ENCODE measurements at places on chromosomes 7 and 10. TPM values are rescaled to one million over a fixed set of nuclear protein-coding genes. Genes with fewer than 3 reads are reported as not detected.

DNA sequence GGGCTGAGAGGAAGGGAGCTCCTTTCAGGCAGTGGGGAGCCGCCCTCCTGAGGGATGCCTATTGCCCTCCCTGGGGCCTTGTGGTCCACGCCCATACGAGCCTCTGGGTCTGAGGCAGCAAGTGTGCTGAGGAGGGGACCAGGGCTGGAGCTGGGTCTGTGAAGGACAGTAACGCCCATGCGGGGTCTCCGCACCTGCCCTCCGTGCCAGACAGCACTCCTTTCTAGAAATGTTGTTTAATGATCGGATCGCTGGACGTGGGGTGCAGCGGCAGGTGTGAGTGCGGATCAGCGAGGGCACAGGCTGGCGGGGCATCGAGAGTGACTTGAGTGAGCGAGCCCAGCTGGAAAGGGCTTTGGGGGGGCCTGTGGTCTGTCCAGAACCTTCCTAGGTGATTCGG lies 70.1 kb downstream of the ELFN1 start:
- no peaks in the 10 kb centered on the region for H3K36me3 ChIP-seq
- no peak overlapping the region for H3K27ac ChIP-seq

The GIMAP5 gene
- total RNA-seq: 8.4 TPM

GRCh38 chr10:131002031-131002861 lies 309.3 kb downstream of the TCERG1L start:
- no peak overlapping the region for H3K4me3 ChIP-seq
- H3K27ac ChIP-seq: no peak overlapping the region
- H3K4me1 ChIP-seq: no peaks in the 10 kb centered on the region
- no peaks in the 10 kb centered on the region for H3K27me3 ChIP-seq

GRCh38 chr10:96370584-96371157 lies 11.9 kb upstream of the OPALIN start:
- DNase-seq: peak; percentile 63
- no peaks in the 10 kb centered on the region for H3K36me3 ChIP-seq
- no peaks in the 10 kb centered on the region for H3K27me3 ChIP-seq
- H3K4me1 ChIP-seq: no peaks in the 10 kb centered on the region

- peaks cover 15% of the 10 kb centered on the region for H3K4me1 ChIP-seq
- H3K27me3 ChIP-seq: no peaks in the 10 kb centered on the region
- no peak for DNase-seq
- no peak overlapping the region for H3K4me3 ChIP-seq
- H3K27ac ChIP-seq: no peak overlapping the region
Measured at GRCh38 chr10:93431361-93431760, 50.8 kb downstream of the MYOF start.

DNA sequence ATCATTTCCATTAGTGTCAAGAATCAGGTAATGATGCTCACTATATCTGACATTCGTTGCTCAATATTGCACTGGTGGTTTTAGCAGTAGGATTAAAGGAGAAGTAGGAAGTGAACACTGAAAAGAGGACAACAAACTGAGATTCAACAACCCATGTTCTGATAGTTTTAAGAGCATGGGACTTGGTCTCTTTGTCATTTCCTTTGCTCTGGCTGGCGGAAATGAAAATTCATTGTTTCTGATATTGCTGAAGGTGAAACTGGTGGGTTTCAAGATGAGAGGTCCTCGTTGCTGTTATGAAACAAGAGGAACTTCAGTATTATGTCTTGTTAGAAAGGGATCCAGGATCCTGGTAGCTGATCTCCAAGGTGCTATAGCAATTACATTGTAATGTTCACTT lies 129.0 kb downstream of the DNAH11 start:
- no peak overlapping the region for H3K4me3 ChIP-seq
- DNase-seq: no peak
- no peaks in the 10 kb centered on the region for H3K4me1 ChIP-seq

DNA sequence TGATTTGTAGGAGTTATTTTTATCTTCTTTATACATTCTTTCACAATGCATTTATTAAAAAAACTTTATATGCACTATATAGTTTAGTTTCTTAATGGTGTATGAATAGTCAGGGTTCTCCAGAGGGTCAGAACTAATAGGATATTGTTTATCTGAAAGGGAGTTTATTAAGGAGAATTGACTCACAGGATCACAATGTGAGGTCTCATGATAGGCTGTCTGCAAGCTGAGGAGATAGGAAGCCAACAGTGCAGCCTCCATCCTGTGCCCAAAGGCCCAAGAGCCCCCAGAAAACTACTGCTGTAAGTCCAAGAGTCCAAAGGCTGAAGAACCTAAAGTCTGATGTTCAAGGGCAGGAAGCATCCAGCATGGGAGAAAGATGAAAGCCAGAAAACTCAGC lies 192.8 kb upstream of the AHR start:
- H3K4me3 ChIP-seq: no peak overlapping the region
- no peaks in the 10 kb centered on the region for H3K4me1 ChIP-seq
- no peaks in the 10 kb centered on the region for H3K36me3 ChIP-seq
- DNase-seq: no peak
- H3K27me3 ChIP-seq: no peaks in the 10 kb centered on the region

DNA sequence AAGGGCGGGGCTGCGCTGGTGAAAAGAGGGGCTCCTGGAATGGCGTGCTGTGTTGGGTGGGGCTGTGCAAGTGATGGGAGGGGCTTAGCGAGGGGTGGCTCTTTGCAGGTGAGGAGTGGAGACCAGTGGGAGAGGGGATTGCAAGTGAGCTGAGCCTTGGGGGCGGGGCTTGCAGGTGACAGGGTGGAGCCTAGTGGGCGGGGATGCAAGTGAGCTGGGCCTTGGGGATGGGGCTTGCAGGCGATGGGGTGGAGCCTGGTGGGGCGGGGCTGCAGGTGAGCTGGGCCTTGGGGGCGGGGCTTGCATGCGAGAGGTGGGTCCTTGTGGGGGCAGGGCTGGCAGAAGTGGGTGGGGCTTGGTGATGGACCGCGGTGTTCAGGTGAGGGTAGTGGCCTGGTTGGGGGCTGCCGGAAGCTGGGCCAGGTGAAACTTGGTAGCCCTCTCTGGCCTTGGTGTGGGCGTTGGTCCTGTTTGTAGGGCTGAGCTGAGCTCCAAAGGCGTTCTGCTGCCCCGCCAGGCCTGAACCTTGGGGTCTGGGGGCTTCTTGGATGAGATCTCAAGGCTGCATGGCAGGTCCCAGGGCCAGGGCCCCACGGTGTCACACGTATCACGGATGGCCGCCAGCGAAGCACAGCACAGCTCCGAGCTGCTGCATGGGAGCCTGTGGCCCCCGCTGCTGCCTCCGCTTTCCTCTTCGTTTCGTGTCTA lies 743 bp upstream of the PITRM1 start:
- peak; percentile 88 for DNase-seq
- H3K27ac ChIP-seq: no peak overlapping the region
- H3K4me1 ChIP-seq: peaks cover 22% of the 10 kb centered on the region
- H3K4me3 ChIP-seq: peak overlapping the region; percentile 84
- H3K36me3 ChIP-seq: no peaks in the 10 kb centered on the region
- H3K27me3 ChIP-seq: no peaks in the 10 kb centered on the region

The PPRC1 gene
- 49.1 TPM for total RNA-seq

DNA sequence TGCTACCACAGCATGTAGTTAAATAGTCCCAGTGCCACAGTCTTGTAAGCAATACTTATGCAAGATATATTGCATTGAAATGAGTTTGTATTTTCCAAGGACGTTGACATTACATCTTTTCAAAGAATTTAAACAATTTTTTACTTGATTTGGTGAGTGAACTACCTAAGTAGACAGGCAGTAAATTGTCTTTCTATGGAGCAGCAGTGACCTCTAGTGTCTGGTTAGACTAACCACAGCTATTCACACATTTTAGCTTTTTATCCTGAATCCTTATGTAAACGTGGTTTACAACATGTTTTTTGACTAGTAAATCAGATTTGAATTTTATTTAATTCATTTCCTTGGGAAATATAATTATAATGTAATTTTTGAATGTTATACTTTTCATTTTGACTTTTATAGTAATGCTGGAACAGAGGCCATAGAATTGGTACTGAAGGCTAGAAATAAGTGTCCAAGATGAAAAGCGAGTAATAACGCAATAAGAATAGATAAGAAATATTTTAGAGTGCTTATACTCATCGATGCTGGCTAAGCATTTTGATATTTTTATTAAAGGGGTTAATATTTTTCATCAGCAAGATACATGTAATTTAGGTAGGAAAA lies 5.6 kb downstream of the LRRTM3 start:
- H3K27ac ChIP-seq: no peak overlapping the region
- no peaks in the 10 kb centered on the region for H3K36me3 ChIP-seq
- H3K4me3 ChIP-seq: no peak overlapping the region
- H3K27me3 ChIP-seq: no peaks in the 10 kb centered on the region

DNA sequence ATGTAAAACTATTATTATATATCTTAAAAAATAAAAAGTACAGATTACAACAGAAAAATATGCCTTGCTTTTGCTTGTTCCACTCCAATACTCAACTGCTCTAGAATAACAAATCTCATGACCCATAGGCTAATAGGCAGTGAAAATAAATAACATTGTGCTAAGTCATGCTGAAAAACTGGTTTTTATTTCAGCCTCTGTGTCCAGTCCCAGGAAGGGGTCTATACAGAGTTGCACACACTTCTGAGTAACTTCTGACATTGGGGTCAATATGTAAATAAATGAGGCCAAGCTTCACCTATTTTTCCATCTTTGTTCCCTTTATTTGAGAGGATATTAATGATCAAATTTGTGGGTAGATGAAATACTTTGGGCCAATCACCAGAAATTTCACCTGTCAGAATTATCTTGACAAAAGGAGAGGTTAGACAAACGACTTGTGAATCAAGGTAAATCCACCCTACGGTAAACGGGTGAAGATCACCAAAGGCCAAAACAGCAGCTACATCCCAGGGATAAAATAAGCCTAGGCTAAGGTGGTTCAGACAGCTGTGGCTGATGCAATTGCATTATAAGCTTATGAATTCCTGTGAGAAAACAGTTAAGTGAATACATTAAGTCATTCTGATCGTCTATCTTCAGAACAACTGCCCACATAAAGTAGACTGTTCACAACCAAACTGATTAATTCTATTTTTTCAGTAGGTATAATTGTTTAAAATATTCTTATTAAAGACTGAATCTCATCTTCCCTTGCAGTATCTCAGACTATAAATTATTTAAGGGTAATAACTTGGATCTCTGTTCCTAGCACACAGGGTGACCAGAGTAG lies 87.5 kb downstream of the UBE2H start:
- H3K27me3 ChIP-seq: no peaks in the 10 kb centered on the region
- no peaks in the 10 kb centered on the region for H3K36me3 ChIP-seq
- no peak overlapping the region for H3K4me3 ChIP-seq
- H3K4me1 ChIP-seq: peaks cover 42% of the 10 kb centered on the region
- DNase-seq: no peak
- peak overlapping the region; percentile 68 for H3K27ac ChIP-seq

The CLEC5A gene
- total RNA-seq: 0.74 TPM

The SEMA3D gene
- total RNA-seq: 11.5 TPM

- H3K27ac ChIP-seq: no peak overlapping the region
- peaks cover 7% of the 10 kb centered on the region for H3K4me1 ChIP-seq
- no peaks in the 10 kb centered on the region for H3K36me3 ChIP-seq
Measured at GRCh38 chr10:70666960-70667798, 5.1 kb upstream of the ADAMTS14 start.

DNA sequence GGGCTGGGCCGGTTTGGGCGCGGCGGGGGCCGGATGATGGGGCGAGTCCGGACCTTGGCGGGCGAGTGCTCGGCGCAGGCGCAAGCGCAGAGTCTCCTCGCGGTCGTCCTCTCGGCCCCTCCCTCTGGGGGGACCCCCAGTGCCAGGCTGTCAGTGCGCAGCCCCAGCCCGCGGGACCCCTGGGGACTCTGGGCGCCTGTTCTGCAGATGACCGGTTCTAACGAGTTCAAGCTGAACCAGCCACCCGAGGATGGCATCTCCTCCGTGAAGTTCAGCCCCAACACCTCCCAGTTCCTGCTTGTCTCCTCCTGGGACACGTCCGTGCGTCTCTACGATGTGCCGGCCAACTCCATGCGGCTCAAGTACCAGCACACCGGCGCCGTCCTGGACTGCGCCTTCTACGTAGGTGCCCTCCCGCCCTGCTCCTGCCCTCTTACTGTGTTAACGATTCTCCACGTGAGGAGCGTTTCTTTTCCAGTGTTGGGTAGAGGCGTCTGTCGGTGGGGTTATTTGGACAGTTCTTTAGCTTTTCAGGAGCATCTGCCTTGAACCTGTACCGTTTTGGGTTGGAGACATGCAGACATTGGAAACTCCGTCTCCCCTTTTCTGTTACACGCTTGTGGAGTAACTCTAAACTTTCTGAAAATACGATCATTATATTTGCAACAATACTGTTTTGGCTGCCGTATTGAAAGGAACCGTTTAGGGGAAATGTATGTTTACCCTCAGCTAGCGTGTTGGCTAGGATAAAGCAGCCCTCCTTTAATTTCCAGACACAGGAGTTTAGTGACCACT lies 706 bp downstream of the BUB3 start:
- DNase-seq: peak; percentile 71
- H3K36me3 ChIP-seq: no peaks in the 10 kb centered on the region
- peak overlapping the region; percentile 89 for H3K4me3 ChIP-seq
- H3K4me1 ChIP-seq: peaks cover 14% of the 10 kb centered on the region
- H3K27ac ChIP-seq: peak overlapping the region; percentile 73

DNA sequence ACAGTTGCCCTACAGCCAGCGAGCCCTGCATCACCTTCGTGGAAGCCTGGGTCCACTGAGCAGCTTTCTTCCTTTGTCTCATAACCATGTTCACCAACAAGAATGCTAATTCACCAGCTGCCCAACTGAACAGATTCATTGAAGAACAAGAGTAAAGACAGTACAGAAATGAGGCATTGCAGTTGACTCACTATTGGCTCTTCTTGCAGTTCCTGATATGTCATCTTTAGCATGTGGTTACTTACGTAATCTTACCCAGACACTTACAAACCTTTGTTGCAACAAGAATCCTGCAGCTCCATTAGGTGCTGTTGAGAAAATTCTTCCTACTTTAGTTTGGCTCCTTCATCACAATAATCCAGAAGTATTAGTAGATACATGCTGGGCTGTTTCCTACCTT lies 174.0 kb upstream of the TPK1 start:
- no peaks in the 10 kb centered on the region for H3K27me3 ChIP-seq
- no peak overlapping the region for H3K4me3 ChIP-seq
- H3K36me3 ChIP-seq: no peaks in the 10 kb centered on the region
- H3K4me1 ChIP-seq: no peaks in the 10 kb centered on the region

GRCh38 chr10:73647211-73647874 lies 6.1 kb upstream of the MYOZ1 start:
- H3K4me3 ChIP-seq: peak overlapping the region; percentile 72
- H3K36me3 ChIP-seq: no peaks in the 10 kb centered on the region
- H3K27ac ChIP-seq: peak overlapping the region; percentile 15
- H3K27me3 ChIP-seq: no peaks in the 10 kb centered on the region
- peaks cover 12% of the 10 kb centered on the region for H3K4me1 ChIP-seq

The EN2 gene
- 1.6 TPM for total RNA-seq

DNA sequence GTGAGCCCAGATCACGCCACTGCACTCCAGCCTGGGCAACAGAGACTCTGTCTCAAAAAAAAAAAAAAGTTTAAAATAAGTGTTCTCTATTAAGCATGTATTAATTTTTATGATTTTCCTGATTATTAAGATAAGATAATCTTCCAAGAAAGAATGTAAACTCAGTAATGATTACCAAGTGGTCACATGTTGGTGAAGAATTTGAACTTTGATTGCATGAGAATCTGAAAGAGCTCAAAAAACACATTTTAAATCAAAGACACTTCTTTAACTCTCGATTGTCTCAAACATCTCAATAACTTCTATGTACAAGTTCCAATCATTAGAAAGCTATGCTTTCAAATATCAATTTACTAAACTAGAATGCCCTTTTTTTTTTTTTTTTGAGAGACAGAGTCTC lies 33.8 kb downstream of the SNX8 start:
- DNase-seq: no peak
- no peaks in the 10 kb centered on the region for H3K27me3 ChIP-seq
- no peak overlapping the region for H3K4me3 ChIP-seq
- H3K27ac ChIP-seq: no peak overlapping the region
- H3K4me1 ChIP-seq: peaks cover 26% of the 10 kb centered on the region
